Renal cortical epithelial cell (primary cell): ENCODE measurements at places on chromosomes 1 and 21.

DNA sequence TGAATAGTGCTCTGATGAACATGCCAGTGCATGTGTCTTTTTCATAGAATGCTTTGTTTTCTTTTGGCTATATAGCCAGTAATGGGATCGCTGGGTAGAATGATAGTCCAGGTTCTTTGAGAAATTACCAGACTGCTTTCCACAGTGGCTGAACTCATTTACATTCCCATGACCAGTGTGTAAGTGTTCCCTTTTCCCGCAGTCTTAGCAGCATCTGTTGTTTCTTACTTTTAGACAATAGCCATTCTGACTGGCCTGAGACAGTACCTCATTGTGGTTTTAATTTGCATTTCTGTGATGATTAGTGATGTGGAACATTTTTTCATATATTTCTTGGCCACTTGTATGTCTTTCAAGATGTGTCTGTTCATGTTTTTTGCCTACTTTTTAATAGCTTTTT lies 784.5 kb downstream of the USP25 start:
- DNase-seq, result no peak

GRCh38 chr1:156638189-156638985 lies 3.5 kb upstream of the BCAN start:
- no peak for DNase-seq

- DNase-seq, result no peak
Measured at GRCh38 chr1:156591181-156591431, 470 bp upstream of the NAXE start.

- DNase-seq, result no peak
Measured at GRCh38 chr21:25409978-25410377, 197.3 kb downstream of the MRPL39 start.

- DNase-seq, result no peak
Measured at GRCh38 chr1:3923378-3924185, 23.5 kb upstream of the C1orf174 start.

GRCh38 chr1:53469373-53469772 lies 10.2 kb downstream of the DMRTB1 start:
- no peak for DNase-seq

GRCh38 chr1:181658581-181658980 lies 175.3 kb downstream of the CACNA1E start:
- DNase-seq, result no peak

DNA sequence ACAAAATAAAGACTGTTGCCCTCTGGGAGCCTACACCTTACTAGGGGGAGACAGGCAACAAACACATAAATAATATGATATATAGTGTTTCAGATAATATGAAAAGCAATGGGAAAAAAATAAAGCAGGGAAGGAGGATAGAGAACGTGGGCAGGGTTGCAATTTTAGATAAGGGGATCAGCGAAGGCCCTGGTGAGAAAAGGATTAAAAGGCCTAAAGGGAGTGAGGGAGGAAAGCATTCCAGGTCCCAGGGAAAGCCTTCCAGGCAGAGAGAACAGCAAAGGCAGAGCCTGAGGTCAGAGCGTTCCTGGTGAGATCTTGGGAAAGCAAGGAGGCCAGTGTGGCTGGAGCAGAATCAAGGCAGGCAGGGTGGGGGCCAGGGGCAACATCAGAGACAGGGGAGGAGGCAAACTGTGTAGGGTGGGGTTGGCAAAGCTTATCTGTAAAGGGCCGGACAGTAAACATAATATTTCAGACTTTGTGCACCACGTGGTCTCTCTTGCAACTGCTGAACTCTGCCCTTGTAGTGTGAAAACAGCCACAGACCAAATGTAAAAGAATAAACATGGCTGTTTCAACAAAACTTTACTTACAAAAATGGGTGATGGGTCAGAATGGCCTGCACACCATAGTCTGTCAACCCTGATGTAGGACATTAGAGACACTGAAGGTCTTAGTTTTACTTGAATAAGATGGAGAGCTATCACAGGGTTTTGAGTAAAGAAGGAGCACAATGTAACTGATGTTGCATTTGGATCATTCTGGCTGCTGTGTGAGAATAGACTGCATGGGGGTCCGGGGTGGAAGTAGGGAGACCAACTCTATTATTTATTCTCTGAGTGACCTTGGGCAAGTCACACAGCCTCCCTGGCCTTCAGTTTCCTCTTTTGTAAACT lies 13.3 kb upstream of the CPT2 start:
- DNase-seq, result no peak

DNA sequence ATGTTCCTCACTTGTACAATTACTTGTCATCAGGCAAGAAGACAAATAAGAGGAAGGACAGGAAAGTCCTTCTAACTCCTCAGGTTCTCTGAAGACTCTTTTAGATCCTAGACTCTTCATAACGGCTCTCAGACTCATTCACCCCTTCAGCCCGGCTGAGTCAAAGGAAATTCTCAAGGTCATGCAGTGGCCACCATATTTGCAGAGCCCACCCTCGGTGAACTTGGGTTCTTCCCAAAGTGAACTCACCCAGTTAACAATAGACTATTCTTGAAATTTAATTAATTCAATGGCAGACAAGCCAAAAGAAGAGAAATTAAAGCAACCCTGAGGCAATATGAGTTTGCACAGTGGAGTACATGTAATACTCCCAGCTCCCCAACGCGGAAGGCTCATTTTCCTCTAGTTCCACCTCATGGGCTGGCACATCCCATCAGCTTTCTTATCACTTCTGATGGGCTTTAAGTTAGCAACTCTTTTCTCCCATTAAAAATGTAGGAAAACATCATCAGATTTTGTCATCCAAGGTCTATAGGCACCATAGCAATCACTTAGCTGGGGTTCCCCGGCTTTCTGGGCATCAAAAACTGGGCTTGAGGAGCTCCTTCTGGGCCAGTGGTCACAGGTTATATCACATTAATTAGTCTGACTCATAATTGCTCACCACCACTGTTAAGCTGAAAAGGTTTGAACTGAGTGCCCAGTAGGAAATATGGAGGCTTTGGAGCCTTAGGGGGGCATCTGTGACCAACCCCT lies 27.8 kb upstream of the TIAM1 start:
- peak; percentile 75 for DNase-seq

DNA sequence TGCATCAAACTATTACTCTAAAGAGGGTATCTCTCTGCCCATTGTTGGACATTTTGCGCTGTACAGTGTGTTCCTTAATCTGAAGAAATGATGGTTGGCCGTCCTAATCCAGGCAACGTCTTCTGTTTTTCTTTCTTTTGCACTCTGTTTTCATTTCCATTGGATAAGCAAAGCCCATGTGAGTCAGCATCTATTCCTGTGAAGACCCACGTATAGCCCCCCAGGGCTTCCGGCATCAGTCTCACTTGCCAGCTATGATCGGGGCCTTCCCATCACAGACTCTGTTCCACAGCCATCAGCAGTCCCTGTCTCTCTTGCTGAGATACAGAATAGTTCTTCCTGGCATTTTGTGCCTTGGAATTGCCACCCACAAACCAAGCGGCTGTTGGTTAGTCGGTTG lies 29.2 kb upstream of the BRDT start:
- no peak for DNase-seq

DNA sequence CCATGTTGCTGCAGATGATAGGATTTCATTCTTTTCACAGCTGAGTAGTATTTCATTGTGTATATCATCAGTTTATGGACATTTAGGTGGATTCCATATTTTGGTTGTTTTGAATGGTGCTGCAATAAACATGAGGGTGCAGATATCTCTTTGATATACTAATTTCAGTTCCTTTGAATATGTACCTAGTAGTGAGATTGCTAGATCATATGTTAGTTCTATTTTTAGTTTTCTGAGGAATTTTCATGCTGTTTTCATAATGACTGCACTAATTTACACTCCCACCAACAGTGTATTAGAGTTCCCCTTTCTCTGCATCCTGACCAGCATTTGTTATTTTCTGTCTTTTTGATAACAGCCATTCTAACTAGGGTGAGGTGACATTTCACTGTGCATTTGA lies 82.1 kb downstream of the BRINP2 start:
- no peak for DNase-seq

DNA sequence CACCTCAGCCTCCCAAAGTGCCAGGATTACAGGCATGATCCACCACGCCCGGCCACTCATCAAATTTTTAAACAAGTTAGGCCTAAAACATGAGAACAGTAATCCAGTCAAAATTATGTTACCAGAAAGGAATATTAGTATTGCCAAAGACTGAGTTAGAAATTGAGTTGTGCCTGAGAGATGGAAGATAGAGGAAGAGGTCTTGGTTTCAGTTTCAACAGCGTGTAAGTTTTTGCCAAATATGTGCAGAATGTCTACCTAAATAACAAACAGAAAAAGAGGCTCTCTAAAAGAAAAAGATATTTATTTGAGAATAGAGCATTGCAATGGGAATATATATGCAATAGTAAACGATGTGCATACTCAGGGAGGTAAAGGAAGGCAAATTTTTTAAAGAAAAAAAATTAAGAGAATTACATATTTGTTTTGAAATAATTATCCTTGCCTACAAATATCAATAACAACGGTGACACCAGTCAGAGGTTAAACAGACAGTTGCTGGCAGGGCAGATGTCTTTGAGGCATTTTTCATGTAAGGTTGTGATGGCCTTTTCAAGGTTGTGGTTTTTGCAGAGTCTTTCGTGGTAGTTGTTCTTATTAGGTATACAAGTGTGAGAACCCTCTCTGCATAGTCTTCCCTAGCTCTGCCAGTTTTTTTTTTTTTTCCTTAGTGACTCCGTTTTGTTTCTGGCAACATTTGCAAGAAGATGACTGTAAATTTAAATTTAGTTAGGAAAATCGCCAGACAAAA lies 2.2 kb upstream of the CD1B start:
- no peak for DNase-seq

DNA sequence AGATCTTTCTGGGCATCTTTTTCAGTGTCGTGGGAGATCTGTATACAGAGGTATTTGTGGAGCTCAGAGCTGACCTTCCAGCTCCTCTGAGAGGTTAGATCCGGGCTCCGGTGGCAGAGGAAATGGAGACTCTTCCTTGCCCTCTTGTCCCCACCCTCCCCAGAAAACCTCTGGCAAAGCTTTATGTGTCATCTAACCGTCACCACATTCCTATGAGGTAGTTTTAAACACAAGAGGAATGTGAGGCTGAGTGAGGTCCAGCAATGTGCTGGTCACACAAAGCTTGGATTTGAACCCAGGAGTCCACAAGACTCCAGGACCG lies 1.2 kb downstream of the CD160 start:
- DNase-seq, result peak; percentile 89

DNA sequence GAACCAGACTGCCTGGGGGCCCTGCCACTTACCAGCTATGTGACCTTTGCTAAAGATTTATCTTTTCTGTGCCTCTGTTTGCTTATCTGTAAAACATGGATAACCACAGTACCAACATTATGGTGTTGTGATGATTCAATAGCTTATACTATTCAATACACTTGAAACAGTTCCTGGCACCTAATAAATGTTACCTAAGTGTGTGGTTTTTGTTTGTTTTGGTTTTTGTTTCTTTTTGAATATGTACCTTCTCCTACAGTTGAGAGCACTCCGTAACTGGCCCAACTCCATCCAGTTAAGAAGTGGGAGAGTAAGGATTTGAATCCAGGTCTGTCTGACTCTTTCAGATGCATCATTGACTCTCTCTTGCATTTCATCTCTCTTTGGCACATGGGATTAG lies 125.8 kb upstream of the C8B start:
- DNase-seq, result no peak

DNA sequence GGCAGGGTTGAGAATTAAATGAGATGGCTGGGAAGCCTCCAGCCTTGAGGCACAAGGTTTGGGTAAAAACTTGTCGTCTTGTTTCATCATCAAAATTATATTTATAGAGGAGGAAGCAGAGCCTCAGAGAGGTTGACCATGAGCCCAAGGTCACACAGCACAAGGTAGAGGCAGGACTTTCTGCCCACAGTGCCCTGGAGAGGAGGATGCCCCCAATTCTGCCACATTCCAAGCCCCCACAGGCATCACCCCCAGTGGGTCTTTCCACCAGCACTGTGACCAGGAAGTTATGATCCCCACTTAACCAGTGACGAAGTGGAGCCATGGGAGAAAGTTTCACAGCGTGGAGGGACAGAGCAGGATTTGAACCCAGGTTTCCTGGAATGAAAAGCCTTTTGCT lies 400.0 kb downstream of the MATN1 start:
- no peak for DNase-seq

DNA sequence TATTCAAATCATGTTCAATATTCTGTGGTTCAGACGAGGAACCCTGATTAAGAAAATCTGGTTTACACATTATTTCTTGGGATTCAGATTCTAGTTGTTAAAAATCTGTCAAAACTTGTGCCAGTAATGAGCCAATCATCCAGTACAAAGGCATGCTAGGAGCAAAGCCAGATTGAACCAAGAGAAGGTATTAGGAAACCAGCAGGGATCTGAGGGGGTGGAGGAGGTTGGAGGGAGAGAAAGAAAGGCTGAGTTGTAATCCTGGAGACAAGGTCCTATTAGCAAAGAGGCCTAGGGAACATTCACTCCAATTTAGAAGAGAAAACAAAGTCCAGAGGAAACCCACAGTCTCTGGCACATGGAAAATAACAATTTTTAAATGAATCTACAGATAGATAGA lies 352.9 kb downstream of the LTN1 start:
- no peak for DNase-seq

GRCh38 chr1:203522237-203522636 lies 28.3 kb downstream of the OPTC start:
- no peak for DNase-seq

- peak; percentile 32 for DNase-seq
Measured at GRCh38 chr1:6348511-6349191, 44.9 kb downstream of the ACOT7 start.

DNA sequence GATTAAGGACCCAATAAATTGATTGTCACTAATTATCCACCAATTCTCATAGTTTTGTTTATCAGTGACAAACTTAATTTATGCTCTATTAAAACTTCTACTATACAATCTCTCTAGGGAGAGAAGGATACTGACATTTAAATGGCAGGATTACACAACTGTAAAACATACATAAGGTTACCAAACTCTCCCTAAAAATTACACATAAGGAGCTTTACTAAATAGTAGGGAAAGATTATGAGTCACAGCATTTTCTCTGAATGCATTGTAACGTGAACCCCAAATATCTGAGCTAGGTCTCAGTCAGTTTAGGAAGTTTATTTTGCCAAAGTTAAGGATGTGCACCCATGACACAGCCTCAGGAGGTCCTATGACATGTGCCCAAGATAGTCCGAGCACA lies 2140.6 kb downstream of the NCAM2 start:
- no peak for DNase-seq

- no peak for DNase-seq
Measured at GRCh38 chr1:79575424-79575823, 568.9 kb upstream of the ADGRL4 start.

GRCh38 chr21:43373362-43374227 lies 53.3 kb downstream of the SIK1 start:
- DNase-seq, result no peak

GRCh38 chr1:172827841-172828240 lies 168.9 kb downstream of the FASLG start:
- DNase-seq, result no peak
